Left renal cortex interstitium (tissue), 4 donors: ENCODE measurements at places on chromosomes 7 and 10.

DNA sequence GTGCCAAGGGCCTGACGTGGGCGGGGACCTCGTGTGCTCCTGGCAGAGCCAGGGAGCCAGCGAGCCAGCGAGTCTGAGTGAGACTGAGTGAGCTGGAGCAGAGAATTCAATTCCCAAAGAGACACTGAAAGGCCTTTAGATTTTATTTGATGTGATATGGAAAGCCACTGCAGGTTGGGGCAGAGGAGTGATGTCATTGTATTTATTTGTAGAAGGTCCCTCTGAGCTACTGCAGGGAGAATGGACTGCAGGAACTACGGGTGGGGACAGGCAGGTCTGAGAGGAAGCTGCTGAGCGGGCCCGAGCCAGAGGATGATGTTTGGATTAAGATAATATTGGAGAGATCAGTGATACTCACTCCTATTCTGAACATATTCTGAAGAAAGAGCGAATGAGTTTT lies 445.8 kb upstream of the ANKRD30A start:
- no peak for DNase-seq

DNA sequence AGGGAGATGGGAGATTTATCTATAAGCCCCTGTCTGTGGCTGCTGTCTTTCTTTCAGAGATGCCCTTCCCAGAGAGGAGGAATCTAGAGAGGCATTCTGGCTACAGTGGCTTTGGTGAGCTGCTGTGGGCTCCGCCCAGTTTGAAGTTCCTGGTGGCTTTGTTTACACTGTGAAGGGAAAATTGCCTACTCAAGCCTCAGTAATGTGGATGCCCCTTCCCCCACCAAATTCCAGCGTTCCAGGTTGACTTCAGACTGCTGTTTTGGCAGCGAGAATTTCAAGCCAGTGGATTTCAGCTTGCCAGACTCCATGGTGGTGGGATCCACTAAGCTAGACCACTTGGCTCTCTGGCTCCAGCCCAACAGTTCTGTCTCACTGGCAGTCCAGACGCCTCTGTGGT lies 951.6 kb downstream of the CCSER2 start:
- no peak for DNase-seq

- DNase-seq = no peak
Observed at GRCh38 chr7:106501605-106502580, 159.1 kb downstream of the CCDC71L start.

- DNase-seq = no peak
Observed at GRCh38 chr10:77513220-77513619, 124.4 kb downstream of the KCNMA1 start.

DNA sequence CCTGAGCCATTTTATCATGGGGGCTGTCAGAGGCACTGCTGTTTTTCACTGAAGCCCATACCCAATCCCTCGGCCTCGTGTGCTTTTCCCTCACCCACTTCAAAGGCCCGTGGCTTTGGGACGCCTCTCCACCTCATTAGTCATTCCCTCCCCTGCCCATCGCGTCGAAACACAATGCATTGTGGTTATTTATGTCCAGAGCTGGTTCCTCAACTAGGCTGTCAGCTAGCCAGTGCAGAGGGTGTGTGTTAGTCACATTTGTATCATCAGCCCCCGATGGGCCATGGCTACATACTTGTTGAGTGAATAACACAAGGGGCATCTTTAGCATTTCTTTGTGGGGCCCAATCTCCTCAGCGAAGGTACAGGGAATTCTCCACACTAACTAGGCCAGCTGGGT lies 3.8 kb upstream of the CRCP start:
- no peak for DNase-seq

- DNase-seq = no peak
Observed at GRCh38 chr10:126170776-126171175, 217.5 kb downstream of the ADAM12 start.
